ENCODE measurements at places on chromosomes 6 and 20. TPM values are rescaled to one million over a fixed set of nuclear protein-coding genes. Genes with fewer than 3 reads are reported as not detected.

DNA sequence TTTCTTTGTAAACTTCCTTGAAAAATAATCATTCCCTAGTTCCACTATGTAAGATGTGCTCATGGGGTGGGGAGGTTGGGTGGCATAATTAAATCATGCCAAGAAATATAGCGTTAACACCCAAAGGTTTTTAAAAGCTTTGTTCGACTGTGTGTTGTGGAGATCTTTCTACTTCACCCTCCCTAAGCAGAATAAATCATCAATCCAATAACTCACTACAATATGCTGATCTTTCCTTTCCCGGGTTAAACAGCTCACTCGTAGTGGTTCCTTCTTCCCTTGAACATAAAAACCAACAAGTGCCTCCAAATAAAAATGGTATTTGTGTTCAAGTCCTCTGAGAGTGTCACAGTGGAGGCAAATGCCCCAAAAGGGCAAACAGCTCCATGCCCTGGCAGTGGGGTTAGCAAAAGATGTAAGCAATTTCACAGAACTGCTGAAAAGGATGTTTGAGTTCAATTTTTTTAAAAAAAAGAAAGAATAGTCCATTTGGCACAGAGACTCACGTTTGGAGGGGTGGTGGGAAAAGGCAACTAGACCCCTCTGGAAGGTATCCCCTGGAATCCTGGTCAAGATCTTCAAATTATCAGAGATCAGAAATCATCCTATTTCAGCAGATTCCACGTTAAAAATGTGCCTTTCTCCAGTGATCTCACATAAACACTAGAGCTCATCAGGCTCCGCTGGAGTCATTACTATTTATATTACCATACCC is 99.1 kb downstream of the TFAP2A start:
- no peak overlapping the region for H3K4me3 ChIP-seq
- no peak overlapping the region for H3K27ac ChIP-seq
- H3K36me3 ChIP-seq: no peaks in the 10 kb centered on the region
- ATAC-seq: no peak
- no peaks in the 10 kb centered on the region for H3K27me3 ChIP-seq

- peak overlapping the region; percentile 59 for H3K27ac ChIP-seq
- ATAC-seq: peak; percentile 51
- H3K27me3 ChIP-seq: no peaks in the 10 kb centered on the region
Measured at GRCh38 chr6:108588586-108588985, 27.9 kb downstream of the FOXO3 start.

- H3K4me1 ChIP-seq: peaks cover 1% of the 10 kb centered on the region
- H3K4me3 ChIP-seq: no peak overlapping the region
- H3K36me3 ChIP-seq: peaks cover 94% of the 10 kb centered on the region
Measured at GRCh38 chr6:36227379-36228228, 31.1 kb downstream of the BRPF3 start.

DNA sequence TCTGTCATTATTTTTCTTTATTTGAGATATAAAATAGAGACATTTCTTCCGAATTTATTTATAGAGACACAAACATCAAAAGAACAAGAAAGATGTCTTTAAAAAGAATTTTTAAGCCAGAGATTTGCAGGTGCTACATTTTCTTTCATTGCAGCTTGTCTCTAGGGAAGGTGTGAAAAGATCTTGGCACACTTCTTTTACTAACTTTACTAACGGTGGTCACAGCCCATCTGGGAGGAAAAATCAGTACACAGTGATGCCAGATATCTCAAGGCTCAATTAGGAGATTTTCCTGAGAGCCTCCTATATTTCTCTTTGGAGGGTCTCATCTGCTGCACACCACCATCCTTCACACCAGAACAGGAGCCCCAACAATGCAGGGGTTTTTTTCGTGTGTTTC is 29.5 kb downstream of the ABRACL start:
- no peak for ATAC-seq
- no peak overlapping the region for H3K4me3 ChIP-seq
- no peaks in the 10 kb centered on the region for H3K27me3 ChIP-seq
- no peaks in the 10 kb centered on the region for H3K36me3 ChIP-seq
- H3K27ac ChIP-seq: no peak overlapping the region

DNA sequence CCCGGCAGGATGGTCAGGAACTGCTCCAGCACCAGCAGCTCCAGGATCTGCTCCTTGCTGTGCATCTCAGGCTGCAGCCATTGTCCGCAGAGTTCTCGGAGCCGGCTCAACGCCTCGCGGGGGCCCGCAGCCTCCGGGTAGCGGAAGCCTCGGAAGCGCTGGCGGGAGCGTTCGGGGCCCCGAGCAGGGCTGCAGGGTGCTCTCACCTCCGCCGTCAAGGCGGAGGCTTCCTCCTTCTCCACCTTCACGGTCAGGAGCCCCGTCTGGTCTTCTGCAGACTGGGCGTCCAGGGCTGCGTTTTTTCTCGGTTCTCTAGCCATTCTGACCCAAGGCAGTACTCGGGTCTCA is 434 bp downstream of the ZKSCAN4 start:
- H3K36me3 ChIP-seq: peaks cover 21% of the 10 kb centered on the region
- peak overlapping the region; percentile 93 for H3K27ac ChIP-seq
- peak; percentile 81 for ATAC-seq

- H3K4me3 ChIP-seq: no peak overlapping the region
- H3K4me1 ChIP-seq: no peaks in the 10 kb centered on the region
- H3K36me3 ChIP-seq: no peaks in the 10 kb centered on the region
Measured at GRCh38 chr6:2551705-2552104, 199.0 kb downstream of the MYLK4 start.

DNA sequence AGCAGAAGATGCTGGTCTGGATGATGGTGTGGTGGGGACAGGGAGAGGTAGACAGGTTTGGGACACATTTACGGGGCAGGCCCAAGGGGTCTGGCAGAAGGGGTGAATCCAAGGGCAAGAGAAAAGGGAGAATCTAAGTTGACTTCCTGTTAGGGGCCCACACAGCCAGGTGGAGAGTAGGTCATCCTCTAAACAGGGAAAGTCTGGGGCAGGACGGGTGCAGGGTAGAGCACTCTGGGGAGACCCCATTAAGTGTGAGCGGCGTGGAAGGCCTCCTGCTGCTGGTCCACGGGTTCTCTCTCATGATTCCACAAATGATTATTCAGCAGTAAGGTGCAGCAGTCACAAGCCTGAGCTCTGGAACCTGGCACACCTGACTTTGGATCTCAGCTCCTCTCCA is 2.7 kb downstream of the SRXN1 start:
- ATAC-seq: no peak
- peaks cover 22% of the 10 kb centered on the region for H3K4me1 ChIP-seq
- peak overlapping the region; percentile 90 for H3K4me3 ChIP-seq
- no peaks in the 10 kb centered on the region for H3K27me3 ChIP-seq

ZC2HC1B gene
- not detected for total RNA-seq

DNA sequence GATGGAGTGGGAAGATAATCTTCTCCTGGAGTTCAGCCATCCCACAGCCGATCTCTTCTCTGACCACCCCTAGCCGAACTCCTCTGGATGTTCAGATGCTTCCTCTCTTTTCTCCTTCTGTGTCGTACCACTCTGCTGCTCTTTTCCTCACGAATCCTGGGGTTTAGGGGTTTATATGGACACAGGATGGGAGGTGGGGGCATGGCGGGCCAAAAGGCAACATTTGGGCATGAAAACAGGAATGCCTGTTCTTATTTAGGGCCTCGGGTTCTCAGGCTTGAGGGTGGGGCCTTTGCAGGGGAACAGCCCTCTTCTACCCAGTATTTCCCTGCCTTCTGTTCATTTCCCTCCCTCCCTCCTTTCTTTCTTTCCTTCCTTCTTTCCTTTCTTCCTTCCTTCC is 112.7 kb downstream of the SLC35B3 start:
- H3K27ac ChIP-seq: no peak overlapping the region
- no peak for ATAC-seq
- H3K4me1 ChIP-seq: no peaks in the 10 kb centered on the region
- H3K4me3 ChIP-seq: no peak overlapping the region
- peaks cover 8% of the 10 kb centered on the region for H3K27me3 ChIP-seq
- H3K36me3 ChIP-seq: no peaks in the 10 kb centered on the region

SLC12A5 gene
- not detected for total RNA-seq

GSTA3 gene
- total RNA-seq: not detected

SLC32A1 gene
- total RNA-seq: 0.11 TPM

GRCh38 chr20:38049800-38050199 is 16.3 kb downstream of the RPRD1B start:
- peak overlapping the region; percentile 74 for H3K27ac ChIP-seq
- H3K4me3 ChIP-seq: peak overlapping the region; percentile 32
- peak; percentile 84 for ATAC-seq

- H3K36me3 ChIP-seq: no peaks in the 10 kb centered on the region
- peaks cover 5% of the 10 kb centered on the region for H3K4me1 ChIP-seq
- peak within 1 kb of the TSS; percentile 32 for H3K4me3 ChIP-seq
- no peak for ATAC-seq
- H3K27ac ChIP-seq: no peak within 1 kb of the TSS
Measured at GRCh38 chr20:31474758-31475427, at the start of the genes DEFB124 and REM1. DEFB124 (minus strand) TSS chr20:31475127; CDS start chr20:31473013, 2,114 bp downstream. REM1 (plus strand) TSS chr20:31475288; CDS start chr20:31476446, 1,158 bp downstream.

DNA sequence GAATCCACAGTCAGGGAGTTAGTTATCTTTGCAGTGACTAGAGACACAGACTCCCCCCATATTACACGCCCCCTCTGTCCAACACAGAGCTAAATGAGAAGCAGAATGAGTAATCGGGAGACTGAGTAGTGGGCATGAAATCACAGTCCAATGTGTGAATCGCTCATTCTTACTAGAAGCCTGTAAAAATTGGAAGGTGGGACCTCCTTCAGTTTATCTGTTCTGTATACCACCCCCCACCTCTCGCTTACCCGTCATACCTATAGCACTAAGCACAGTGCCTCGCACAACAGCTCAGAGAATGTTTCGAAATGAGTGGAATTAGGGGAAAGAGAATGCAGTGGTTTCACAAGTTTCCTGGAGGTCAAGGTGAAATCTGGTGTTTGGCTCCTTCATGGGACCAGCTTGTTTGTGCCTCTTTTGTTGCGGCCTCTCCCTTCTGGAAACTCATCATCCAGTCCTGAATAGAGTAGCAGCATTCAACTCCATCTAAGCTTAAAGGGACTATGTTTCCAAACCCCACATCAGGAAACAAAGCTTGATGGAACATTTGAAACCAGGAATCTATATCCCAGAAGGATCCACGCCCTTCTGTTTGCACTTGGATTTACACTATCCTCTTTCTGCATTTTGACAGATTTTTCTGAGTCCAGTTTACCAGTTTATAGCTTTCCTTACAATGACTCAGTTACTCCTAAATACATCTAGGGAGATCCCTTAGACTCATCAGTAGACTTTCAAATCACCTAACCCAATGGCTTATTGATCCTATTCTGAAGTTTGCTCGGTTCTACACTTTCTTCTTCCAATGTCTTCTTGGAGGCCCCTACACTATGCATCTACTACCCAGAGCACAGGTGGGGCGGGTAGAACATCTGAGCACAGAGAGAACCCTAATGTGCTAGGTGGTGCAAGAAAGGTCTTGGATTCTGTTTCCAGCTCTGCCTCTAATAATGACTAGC is 59.2 kb upstream of the PIM1 start:
- H3K36me3 ChIP-seq: no peaks in the 10 kb centered on the region
- peak overlapping the region; percentile 95 for H3K27ac ChIP-seq
- H3K4me1 ChIP-seq: peaks cover 15% of the 10 kb centered on the region
- peaks cover 3% of the 10 kb centered on the region for H3K27me3 ChIP-seq

DNA sequence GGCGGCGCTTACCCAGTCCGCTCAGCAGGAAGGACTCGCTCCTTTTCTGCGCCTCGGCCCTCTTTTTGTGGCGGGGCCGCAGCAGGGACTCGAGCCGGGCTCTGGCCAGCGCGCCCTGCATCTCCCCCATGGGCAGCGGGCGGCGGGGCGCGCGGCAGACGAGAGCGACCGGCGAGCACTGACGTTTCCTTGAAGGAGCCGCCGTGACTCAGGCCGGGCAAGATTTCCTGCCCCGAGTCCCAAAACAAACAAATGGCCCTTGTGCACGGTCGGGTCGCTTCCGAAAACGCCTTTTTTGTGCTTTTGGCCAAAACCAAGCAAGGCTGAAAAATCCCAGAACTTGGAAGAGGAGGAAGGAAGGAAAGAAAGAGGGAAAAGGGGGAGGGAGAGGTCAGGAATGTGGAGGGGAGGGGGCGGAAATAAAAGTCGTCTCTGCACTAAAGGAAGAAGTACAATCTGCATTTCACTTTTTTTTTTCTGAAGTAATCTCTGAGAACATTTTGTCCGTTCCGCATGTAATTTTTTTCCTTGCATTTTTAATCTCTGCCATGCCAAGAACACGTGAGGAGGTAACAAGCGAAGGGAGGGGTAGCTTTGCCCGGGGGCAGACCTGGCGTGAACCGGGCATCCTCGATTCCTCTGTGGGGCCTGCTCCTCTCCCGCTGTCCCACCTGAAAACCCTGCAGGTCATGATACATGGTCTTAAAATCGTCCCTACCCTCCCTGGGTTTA is 123.3 kb upstream of the SLC2A12 start:
- peaks cover 56% of the 10 kb centered on the region for H3K36me3 ChIP-seq
- H3K27me3 ChIP-seq: no peaks in the 10 kb centered on the region
- H3K27ac ChIP-seq: peak overlapping the region; percentile 83
- ATAC-seq: peak; percentile 24

DNA sequence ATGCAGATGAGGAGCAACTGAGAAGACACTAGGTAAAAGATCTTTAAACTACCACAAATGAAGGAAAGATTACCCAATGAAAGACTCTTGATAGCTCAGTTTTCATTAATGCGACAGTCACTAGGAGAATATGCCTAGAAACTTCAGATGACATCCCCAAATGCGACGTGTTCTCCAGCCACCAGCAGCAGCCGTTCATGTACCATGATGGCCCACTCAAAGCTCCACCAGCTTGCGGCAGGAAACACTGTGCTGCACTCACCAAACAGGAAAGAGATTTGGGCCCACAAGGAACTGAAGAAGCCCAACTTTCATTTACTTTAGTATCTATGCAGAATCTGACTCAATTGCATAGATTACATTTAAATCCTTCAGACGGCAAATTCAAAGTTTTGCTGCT is 7.5 kb downstream of the DIDO1 start:
- peak overlapping the region; percentile 64 for H3K27ac ChIP-seq
- peak; percentile 71 for ATAC-seq
- H3K4me1 ChIP-seq: peaks cover 58% of the 10 kb centered on the region
- H3K36me3 ChIP-seq: peaks cover 42% of the 10 kb centered on the region
- H3K27me3 ChIP-seq: no peaks in the 10 kb centered on the region

DNA sequence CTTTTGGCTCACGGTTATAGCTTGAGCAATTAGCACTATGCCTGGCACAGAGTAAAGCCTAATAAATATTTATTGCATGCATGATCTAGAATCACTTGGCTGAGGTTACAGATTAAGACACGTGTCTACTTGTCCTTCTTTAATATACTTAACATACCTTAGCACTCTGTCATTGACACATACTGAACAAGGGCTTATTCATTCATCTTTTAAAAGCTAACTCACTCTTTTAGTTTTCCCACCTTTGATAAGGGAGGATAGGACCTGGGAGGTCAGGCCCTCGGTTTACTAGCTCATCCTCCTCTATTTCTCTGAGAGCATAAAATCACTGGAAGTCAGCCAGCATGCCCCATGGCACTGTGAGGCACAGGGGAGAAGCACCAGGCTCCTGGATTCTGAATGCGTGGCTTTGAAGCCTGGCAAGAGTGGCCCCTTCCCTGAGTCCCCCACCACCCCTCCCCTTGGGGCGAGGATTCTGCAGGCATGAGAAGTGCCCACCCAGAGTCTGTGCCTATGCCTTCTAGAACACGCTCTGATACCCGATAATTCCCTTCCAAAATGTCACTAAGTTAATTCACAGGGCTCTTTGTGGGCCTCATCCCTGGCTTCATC is 11.2 kb downstream of the ZCCHC3 start:
- no peaks in the 10 kb centered on the region for H3K27me3 ChIP-seq
- H3K4me1 ChIP-seq: no peaks in the 10 kb centered on the region
- H3K36me3 ChIP-seq: no peaks in the 10 kb centered on the region
- H3K4me3 ChIP-seq: no peak overlapping the region

GRCh38 chr6:168708984-168709383 is 268.0 kb downstream of the SMOC2 start:
- no peak for ATAC-seq
- no peak overlapping the region for H3K4me3 ChIP-seq
- no peaks in the 10 kb centered on the region for H3K36me3 ChIP-seq
- H3K27me3 ChIP-seq: peaks cover 5% of the 10 kb centered on the region
- H3K4me1 ChIP-seq: no peaks in the 10 kb centered on the region
- no peak overlapping the region for H3K27ac ChIP-seq

Data from activated T-helper 17 cell treated with anti-CD3 and anti-CD28 coated beads, Interleukin-2, amount 50 U/mL, for 72 hours (primary cell).